ENCODE measurements at places on chromosomes 3 and 15.

- H3K4me3 ChIP-seq: peak overlapping the region; percentile 82
- peaks cover 7% of the 10 kb centered on the region for H3K4me1 ChIP-seq
- no peaks in the 10 kb centered on the region for H3K27me3 ChIP-seq
- no peaks in the 10 kb centered on the region for H3K36me3 ChIP-seq
- H3K27ac ChIP-seq: no peak overlapping the region
These were observed 691 bp downstream of the MAP2K1 start for GRCh38 chr15:66387163-66388042.

DNA sequence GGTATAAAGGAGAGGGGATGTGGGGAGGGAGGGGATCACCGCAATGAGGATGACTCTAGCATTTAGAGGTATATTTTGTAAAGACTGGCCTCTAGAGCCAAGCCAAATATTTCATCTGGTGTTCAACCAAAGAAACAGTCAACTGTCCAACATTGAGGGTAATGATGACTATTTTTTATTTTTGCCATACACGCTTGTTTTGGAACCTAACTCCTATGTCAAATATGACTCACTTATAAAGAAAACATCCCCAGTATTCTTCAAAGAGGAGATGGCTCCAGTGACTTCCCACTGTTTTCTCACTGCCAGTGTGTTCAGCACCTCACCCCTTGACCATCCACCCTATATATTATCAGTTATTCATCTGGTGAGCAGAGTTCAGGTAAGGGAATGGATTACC is 77.3 kb downstream of the WNT5A start:
- H3K4me1 ChIP-seq: no peaks in the 10 kb centered on the region
- H3K27ac ChIP-seq: no peak overlapping the region
- no peak for DNase-seq
- H3K27me3 ChIP-seq: no peaks in the 10 kb centered on the region

GRCh38 chr3:81955878-81956277 is 194.4 kb upstream of the GBE1 start:
- H3K36me3 ChIP-seq: no peaks in the 10 kb centered on the region
- no peaks in the 10 kb centered on the region for H3K27me3 ChIP-seq
- no peak for DNase-seq
- no peak overlapping the region for H3K4me3 ChIP-seq
- H3K27ac ChIP-seq: no peak overlapping the region
- peaks cover 6% of the 10 kb centered on the region for H3K4me1 ChIP-seq

DNA sequence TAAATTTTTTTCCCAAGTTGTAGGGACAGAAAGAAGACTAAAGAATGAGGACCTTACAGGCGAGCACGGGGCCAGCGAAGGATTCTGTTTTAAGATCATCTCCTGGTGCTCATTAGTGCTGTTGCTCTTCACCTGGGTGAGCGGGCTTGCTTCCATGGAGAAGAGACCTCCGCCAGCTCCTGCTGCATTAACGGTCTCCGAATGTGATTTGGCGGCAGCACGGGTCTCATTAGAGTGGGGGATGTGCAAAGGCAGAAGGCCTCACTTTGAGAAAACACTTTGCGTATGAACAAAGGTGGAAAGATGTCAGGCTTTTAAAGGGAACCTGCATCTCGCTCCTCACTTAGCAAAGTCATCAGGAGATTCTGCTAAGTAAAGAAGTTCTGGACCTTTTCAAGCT is 753.4 kb upstream of the CFAP20DC start:
- peaks cover 12% of the 10 kb centered on the region for H3K4me1 ChIP-seq
- no peaks in the 10 kb centered on the region for H3K36me3 ChIP-seq
- 0 out of 2 replicates have a peak overlapping the region, but pooled peaks have one; percentile 18 for H3K4me3 ChIP-seq
- peak; percentile 17 for DNase-seq
- no peak overlapping the region for H3K27ac ChIP-seq
- H3K27me3 ChIP-seq: no peaks in the 10 kb centered on the region

DNA sequence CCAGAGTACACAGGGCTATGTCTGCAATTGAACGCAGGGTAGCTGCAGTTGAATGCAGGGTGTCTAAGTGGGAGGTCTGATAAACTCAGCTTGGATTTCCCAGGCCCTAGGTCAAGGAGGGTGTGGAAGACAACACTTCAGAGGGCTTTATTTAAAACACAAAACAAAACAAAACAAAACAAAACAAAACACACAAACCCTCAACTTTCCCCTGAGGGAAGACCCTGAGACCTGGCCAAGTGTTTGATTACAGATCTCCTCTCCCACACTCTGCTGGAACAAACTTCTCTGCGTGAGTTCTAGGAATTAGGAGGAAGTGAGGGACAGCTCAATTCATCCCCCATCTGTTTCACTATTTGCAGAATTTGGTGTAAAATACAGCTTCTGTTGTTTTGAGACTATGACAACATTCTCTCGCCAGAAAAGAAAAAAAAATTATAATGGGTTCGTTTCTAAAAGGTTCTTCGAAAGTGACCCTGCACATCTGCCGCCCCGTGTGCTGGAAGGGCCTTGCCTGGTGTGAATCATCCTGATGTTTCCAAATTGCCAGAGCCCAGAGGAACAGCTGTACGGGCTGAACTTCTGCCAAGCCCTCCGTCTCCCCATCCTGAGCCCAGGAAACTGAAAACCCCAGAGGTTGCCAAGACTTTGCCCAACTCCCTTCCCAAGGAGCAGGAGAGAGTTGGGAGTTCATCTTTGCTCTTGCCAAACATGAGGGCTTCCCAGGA is 73.3 kb upstream of the RAD18 start:
- no peaks in the 10 kb centered on the region for H3K4me1 ChIP-seq
- H3K36me3 ChIP-seq: no peaks in the 10 kb centered on the region
- no peaks in the 10 kb centered on the region for H3K27me3 ChIP-seq
- no peak for DNase-seq
- no peak overlapping the region for H3K27ac ChIP-seq

- H3K36me3 ChIP-seq: peaks cover 6% of the 10 kb centered on the region
- H3K4me3 ChIP-seq: no peak overlapping the region
- no peak for DNase-seq
- H3K27ac ChIP-seq: no peak overlapping the region
- no peaks in the 10 kb centered on the region for H3K4me1 ChIP-seq
- H3K27me3 ChIP-seq: no peaks in the 10 kb centered on the region
These were observed 243.1 kb upstream of the ADAMTS9 start for GRCh38 chr3:64930891-64931290.

GRCh38 chr3:135329479-135329878 is 534.4 kb downstream of the EPHB1 start:
- no peaks in the 10 kb centered on the region for H3K27me3 ChIP-seq
- no peak overlapping the region for H3K4me3 ChIP-seq
- no peak overlapping the region for H3K27ac ChIP-seq

- no peaks in the 10 kb centered on the region for H3K36me3 ChIP-seq
- 0 out of 2 replicates have a peak overlapping the region, but pooled peaks have one; percentile 2 for H3K27ac ChIP-seq
- no peaks in the 10 kb centered on the region for H3K27me3 ChIP-seq
- DNase-seq: no peak
- no peak overlapping the region for H3K4me3 ChIP-seq
- H3K4me1 ChIP-seq: peaks cover 44% of the 10 kb centered on the region
These were observed 410.6 kb downstream of the FOXP1 start for GRCh38 chr3:71172951-71173350.

DNA sequence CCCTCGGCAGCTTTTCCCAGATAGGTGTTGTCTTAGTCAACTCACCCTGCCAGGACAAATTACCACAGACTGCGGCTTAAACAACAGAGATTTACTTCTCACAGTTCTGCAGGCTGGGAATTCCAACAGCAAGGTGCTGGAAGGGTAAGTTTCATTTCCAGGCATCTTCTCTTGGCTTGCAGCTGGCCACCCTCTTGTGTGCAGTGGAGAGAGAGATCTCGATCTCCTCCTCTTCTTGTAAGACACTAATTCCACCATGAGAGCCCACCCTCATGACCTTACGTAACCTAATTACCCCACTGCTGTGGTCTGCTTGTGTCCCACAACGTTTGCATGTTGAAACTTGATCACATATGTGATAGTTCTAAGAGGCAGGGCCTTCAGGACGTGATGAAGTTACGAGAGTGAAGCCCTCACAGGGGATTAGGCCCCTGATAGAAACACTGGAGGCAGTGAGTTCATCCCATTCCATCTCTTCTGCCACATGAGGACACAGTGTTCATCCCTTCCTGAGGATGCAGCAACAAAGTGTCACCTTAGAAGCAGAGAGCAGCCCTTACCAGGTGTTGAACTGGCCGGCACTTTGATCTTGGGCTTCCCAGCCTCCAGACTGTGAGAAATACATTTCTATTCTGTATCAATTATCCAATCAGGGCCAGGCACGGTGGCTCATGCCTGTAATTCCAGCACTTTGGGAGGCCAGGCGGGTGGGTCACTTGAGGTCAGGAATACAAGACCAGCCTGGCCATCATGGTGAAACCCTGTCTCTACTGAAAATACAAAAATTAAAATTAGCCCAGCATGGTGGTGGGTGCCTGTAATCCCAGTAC is 247.7 kb downstream of the PLCL2 start:
- no peak for DNase-seq
- no peaks in the 10 kb centered on the region for H3K27me3 ChIP-seq
- no peak overlapping the region for H3K4me3 ChIP-seq
- H3K4me1 ChIP-seq: no peaks in the 10 kb centered on the region

- H3K27ac ChIP-seq: no peak overlapping the region
- H3K27me3 ChIP-seq: no peaks in the 10 kb centered on the region
- no peak overlapping the region for H3K4me3 ChIP-seq
These were observed 49.5 kb upstream of the CMSS1 start for GRCh38 chr3:99768126-99768525.

GRCh38 chr15:31102374-31103342 is 1.1 kb upstream of the TRPM1 start:
- no peak overlapping the region for H3K27ac ChIP-seq
- H3K4me1 ChIP-seq: peaks cover 19% of the 10 kb centered on the region
- H3K27me3 ChIP-seq: no peaks in the 10 kb centered on the region
- no peaks in the 10 kb centered on the region for H3K36me3 ChIP-seq

- no peak overlapping the region for H3K27ac ChIP-seq
- no peaks in the 10 kb centered on the region for H3K4me1 ChIP-seq
- H3K36me3 ChIP-seq: no peaks in the 10 kb centered on the region
- H3K4me3 ChIP-seq: no peak overlapping the region
- H3K27me3 ChIP-seq: no peaks in the 10 kb centered on the region
These were observed 194.9 kb downstream of the RAP2B start for GRCh38 chr3:153356908-153357307.

- H3K4me1 ChIP-seq: no peaks in the 10 kb centered on the region
- no peak for DNase-seq
- H3K36me3 ChIP-seq: no peaks in the 10 kb centered on the region
- H3K27ac ChIP-seq: no peak overlapping the region
- no peaks in the 10 kb centered on the region for H3K27me3 ChIP-seq
- no peak overlapping the region for H3K4me3 ChIP-seq
These were observed 10.2 kb upstream of the FAH start for GRCh38 chr15:80142646-80143045.

DNA sequence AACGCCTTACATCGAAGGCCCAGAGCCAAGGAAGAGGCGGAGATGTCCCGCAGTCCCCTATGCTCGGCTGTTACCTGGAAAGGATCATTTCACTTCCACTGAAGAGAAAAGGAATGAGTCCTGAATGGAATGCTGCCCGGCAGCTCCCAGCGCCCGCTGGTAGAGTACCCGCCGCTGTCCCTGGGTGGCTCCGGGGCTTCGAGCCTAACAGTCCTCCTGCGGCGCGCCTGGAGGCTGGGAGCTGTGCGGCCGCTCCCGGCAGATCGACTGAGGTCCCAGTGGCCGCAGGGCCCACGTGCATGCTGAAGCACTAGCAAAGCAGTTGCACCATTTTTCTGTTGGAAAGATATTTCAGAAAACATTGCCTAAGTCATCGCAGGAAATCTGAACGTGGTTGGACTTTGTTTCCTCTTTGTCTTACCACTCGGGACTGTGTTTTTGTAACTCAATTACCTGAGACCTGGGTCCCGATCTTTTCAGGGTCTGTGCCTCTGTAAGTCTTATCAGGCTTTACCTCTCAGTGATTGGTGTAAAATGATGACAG is 984 bp downstream of the RNU6-1 start:
- H3K4me1 ChIP-seq: peaks cover 26% of the 10 kb centered on the region
- peak; percentile 93 for DNase-seq
- no peak overlapping the region for H3K27ac ChIP-seq
- peaks cover 71% of the 10 kb centered on the region for H3K27me3 ChIP-seq

DNA sequence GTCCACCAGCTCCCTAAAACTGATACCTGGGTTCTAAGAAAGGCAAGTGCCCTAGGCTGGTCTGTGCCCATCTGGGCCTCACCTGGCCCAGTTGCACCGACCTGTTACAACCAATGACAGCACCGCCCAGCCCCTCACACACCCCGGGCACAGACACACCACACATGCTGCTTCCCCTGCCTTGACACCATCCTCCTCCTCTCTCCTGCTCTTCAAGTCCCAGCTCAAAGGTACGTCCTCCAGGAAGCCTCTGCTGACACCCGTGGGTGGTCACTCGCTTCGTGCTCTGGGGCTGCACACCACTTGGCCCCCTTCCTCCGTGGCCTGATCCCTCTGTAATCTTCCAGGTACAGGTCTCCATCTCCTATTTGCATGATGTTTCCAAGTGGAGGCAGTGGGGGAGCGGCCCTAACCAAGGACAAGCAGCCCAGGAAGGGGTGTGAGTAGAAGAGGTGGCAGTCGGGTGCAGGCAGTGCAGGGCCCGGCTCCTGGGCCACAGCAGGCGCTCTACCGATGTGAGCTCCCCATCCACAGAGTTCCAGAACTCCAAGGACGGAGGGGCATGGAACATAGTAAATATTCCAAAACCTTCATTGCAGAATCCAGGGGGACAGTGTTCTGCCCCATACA is 144.6 kb downstream of the NUP210 start:
- H3K27me3 ChIP-seq: no peaks in the 10 kb centered on the region
- H3K4me1 ChIP-seq: no peaks in the 10 kb centered on the region
- no peak for DNase-seq
- no peak overlapping the region for H3K27ac ChIP-seq
- no peak overlapping the region for H3K4me3 ChIP-seq

DNA sequence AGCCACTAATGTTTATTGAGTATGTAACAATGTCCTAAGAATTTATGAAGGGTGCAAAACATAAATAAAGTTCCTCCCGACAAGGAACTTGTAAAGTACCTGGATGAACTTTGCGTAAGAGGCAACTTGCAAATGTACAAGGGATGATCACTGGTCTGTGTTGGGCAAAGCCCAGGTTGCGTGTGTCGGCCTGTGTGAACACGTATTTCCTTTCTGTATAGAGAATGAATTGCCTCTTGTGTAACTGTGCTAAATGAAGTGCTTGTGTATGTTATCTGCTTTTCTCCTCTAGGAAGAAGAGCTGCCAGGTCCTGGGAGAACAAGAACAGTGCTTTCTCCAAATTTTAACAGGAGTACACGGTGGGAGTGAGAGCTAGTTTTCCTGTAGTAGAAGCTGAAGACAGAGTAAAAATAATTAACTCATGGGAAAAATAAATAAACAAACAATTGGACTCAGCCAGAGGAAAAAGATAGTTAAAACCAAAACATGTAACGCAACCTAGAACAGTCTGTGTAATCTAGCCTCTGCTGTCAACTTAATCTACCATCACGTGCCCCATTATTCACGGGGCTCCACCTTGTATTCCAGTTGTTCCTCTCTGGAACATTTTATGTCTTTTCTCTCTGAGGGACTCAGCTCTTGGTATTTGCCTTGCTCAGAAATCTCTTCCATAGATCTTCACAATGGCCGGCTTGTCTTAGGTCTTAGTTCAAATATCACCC is 83.7 kb upstream of the RASGRP1 start:
- H3K4me3 ChIP-seq: no peak overlapping the region
- peaks cover 6% of the 10 kb centered on the region for H3K4me1 ChIP-seq
- H3K36me3 ChIP-seq: no peaks in the 10 kb centered on the region
- DNase-seq: no peak
- no peaks in the 10 kb centered on the region for H3K27me3 ChIP-seq
